ENCODE measurements at places on chromosomes 7 and 10. TPM values are rescaled to one million over a fixed set of nuclear protein-coding genes. Genes with fewer than 3 reads are reported as not detected.
A peak's percentile ranks its signal among the peaks of the same experiment; 100 is the strongest.

GRCh38 chr10:78696791-78697395 is 371.9 kb upstream of the ZMIZ1 start:
- no peak for DNase-seq

GRCh38 chr10:89954061-89954460 is 252.7 kb downstream of the KIF20B start:
- no peak for DNase-seq

GRCh38 chr7:140937702-140938264 is 13.1 kb upstream of the BRAF start:
- DNase-seq = no peak

GRCh38 chr7:112202816-112203215 is 3.4 kb downstream of the DOCK4 start:
- peak; percentile 32 for DNase-seq

- DNase-seq = no peak
Measured at GRCh38 chr10:95569368-95569767, 8.2 kb upstream of the SORBS1 start.

DNA sequence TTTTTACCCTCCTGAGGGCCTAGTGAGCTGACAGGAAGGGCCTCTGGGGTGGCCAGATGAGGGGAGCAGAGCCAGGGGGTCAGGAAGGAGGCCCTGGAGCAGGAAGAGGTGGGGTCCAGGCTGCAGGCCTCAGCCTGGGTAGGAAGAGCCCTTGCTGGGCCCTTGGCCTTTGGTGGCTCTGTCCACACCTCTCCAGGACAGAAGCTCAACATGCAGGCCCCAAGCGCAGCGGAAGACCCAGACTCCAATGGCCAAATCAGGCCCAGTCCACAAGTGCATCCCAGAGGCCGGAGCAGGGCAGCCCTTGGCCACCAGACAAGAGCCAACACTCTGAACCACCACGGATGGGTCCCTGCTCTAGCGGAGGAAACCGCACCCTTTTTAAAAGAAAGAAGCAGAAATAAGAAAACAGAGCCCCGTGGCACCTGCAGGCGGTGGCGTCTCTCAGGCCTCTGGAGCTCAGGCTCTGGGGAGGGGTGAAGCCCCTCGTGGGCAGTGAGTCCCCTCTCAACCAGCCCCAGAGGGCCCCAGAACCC is 52.8 kb downstream of the FOXL3 start:
- no peak for DNase-seq

DNA sequence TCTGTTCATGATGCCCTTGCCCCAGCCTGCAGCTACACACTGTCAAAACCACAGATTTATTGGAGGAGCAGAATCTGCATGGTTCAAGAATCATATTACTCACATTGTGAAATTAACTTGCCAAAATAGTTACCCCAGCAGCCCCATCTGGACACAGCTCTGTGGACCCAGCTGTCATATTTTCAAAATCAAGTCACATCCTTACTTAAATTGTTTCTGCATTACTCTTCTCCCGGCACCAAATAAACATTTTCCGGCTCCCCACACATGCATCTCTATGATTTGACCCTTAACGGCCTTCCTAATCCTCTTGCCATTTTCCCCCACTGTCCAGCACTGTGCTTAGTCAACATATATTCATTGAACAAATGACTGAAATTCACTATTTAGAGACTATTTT is 43.8 kb upstream of the GPR26 start:
- DNase-seq = no peak

- DNase-seq = no peak
Measured at GRCh38 chr7:102455596-102455995, 9.1 kb downstream of the ALKBH4 start.

DNA sequence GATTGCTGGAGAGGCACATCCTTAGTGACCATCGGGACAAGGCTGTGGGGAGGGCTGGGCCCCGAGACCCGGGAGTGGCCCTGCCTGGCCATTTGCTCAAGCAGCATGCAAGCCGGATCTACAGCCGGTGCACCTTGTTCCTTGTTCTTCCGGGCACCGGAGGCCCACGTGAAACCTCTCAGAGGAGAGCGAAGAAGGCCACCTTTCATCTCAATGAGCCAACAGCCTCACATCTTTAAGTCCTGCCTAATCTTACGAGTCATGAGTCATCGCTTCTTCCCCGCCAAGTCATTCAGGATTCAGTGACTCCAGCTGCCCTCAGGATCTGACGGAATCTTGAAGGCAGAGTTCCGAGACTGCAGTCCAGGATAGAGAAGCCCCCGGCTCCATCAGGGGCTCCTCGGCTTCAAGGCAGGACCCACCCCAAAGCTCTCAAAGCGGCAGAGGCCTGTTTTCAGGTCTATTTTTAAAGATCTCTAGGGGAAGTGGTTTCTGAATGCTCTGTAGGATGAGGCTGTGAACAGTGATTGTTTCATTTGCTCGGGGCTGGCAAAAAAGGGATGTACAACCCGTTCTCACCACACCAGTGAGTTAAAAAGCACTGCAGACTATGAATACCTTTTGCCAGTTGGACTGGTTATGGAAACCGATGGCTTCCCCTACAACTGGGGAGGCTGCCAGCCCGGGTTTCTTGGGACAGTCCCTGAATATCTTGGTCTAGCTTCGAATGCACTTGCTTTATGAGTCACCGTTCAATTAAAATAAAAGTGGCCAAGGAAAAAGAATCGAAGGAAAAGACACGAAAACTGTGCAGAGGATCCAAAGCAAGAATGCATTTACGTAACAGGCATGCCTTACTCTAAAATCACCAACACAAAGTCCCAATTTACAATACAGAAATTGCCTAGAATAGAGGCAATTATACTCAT is 57.2 kb upstream of the ECHDC3 start:
- DNase-seq = peak; percentile 79

VAX1 gene
- not detected for total RNA-seq

DNA sequence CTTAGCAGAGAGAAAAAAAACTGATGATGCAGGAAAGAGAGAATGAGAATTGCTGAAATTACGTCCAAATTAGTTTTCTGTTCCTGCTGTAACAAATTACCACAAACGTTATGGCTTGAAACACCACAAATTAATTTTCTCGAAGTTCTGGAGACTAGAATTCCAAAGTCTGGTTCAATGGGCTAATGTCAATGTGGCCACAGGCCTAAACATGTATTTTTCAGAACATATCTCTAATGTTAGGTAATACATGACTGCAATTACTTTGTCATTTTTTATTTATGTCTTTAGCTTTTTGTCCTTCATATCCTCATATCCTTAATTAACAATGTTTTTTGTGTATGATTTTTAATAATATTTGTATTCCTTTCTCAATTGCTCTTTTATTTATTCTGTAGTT is 3.0 kb upstream of the AKR1C3 start:
- DNase-seq = no peak

- DNase-seq = no peak
Measured at GRCh38 chr10:61869041-61869675, 32.3 kb upstream of the ARID5B start.

ACSM6 gene
- total RNA-seq = not detected

GRCh38 chr10:61628875-61629513 is 33.7 kb upstream of the CABCOCO1 start:
- no peak for DNase-seq

GRCh38 chr10:19782430-19783089 is 33.7 kb upstream of the PLXDC2 start:
- no peak for DNase-seq

DNA sequence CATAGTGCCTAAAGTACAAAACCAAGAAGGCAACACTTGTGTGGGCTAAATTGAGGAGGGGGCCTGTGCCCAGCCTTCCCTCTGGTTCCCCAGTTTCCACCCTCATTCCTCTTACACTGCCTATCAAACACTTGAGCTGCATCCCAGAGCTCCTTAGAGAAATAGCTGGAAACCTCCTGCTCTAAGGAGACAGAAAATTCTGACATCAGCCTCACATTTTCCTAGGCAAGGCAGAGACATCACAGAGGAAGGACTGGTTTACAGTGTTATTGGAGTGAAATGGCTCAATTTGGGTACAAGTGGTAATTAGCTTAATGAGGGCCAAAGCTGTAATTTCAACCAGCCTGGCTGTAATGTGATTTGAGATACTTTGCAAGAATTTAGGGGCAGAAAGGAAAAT is 192.3 kb upstream of the AOAH start:
- no peak for DNase-seq

DNA sequence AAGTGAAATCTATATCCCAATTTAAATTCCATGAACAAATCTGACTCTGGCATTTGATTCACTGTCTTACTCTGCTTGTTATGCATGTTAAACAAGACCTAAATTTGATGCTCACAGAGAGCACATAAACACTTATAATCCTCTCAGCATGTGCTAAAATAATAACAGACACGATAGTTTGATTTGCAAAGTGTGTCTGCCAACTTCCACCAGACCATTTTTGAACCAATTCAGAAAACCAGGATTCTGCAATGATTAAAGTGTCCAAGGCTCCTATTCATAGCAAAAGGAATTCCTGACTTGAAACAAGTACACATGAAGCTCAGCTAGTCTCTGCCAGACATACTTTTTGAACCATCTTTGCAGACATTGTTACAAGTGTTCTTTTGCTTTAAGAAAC is 11.2 kb downstream of the RBM20 start:
- DNase-seq = no peak

GRCh38 chr10:86364491-86365345 is 1.9 kb downstream of the GRID1 start:
- no peak for DNase-seq

MRPS33 gene
- 101 TPM for total RNA-seq

- no peak for DNase-seq
Measured at GRCh38 chr7:108239501-108240225, 109.5 kb upstream of the LAMB4 start.

GRCh38 chr10:72611783-72612182 is 14.1 kb downstream of the MICU1 start:
- no peak for DNase-seq

GRCh38 chr7:142104550-142105527 is 6.7 kb upstream of the MGAM2 start:
- DNase-seq = no peak

- DNase-seq = no peak
Measured at GRCh38 chr10:620417-620816, 69.1 kb downstream of the DIP2C start.

All from activated CD8-positive, alpha-beta T cell treated with anti-CD3 and anti-CD28 coated beads for 36 hours (primary cell).